GDM1 (cell line): ENCODE measurements at places on chromosomes 3 and 15.

GRCh38 chr15:63371297-63371918 is 10.2 kb downstream of the CA12 start:
- no peak for DNase-seq

- no peak for DNase-seq
Measured at GRCh38 chr3:159654183-159655134, 334.2 kb upstream of the IL12A start.

DNA sequence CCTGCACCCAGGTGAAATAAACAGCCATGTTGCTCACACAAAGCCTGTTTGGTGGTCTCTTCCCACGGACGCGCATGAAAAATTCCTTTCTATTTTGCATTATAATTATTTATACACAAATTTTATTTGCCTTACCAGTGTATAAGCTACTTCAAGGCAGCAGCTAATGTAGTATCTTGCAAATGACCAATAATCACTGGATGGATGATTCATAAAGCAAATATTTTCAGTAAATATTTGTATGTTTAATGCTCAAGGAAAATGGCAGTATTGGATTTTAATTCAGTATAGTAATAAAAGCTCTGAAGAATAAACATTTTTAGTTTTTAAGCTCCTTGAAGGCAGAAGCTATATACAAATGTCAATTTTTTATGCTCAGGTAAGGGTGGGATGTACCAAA is 158.7 kb upstream of the NANOGP8 start:
- no peak for DNase-seq

DNA sequence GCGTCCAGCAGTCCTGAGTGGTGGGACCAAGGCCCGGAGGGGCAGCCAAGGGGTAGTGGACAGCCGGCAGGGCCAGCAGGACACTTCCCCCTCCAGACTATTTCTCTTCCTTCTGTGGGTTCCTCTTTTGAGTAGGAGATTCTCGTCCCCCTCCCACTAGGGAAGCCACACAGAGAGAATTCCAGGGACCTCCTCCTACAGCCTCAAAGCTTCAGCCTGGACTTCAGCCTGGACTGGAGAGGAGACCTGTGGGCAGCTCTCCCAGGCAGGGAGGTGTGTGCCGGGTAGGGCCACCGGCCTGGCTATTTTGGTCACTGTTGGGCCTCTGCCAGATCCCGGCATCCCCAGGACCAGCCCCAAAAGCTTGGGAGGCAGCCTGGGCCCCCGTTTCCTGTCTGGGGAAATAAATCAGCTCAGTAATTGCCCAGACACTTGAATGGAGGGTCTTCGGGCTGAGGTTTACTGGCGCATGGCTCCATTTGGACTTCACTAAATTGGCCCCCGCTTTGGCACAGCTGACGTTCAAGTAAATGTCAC is 1.3 kb downstream of the SLC6A6 start:
- no peak for DNase-seq

DNA sequence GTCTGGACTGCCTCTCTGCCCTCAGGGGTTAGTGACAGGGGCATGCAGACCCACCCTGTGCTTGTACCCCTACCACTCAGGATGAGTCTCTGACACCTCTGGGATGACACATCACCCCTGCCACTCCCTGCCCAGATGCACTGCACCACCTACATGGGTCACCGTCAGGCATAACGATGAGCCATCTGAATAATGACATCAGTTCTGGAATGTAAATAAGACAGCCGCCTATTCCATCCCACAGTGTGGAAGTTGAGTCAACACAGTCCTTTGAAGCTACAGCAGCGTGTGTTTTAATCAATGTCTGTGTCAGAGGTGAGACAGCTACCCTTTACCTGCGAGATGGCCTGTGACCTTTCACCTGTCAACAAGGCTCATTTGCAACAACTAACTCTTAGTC is 268.7 kb upstream of the ARRDC4 start:
- DNase-seq = no peak

DNA sequence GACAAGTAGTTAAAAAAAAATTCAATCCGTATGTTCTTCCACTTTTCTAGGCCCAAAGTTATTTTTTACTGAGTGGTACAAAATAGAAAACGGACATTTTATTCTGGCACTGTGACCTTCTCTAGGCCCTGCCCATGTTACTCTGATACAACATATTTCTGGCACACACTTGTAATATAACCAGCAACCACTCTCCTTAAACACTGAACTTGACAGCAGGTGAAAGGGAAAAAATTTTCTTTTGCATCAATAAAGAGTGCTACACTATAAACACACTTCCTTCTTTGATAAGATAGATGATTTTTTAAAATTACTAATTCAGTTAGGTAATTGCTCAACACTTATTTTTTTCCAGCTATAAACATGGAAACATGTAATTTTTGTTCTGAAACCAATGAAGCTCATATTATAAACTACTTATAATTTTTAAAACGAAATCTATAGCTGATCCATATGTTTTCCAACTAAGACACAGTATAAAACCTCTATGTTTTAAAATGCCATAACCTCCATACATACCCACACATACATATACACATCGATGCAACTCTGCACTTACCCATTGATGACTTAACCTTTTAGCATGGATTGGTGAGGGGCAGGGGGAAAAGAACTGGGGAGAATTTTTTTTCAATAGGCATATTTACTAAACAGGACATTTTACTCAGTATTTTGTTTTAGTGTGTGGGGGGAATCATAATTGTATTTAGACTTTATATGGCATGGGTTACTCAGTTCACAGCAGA is 5.3 kb upstream of the CTNNB1 start:
- DNase-seq = no peak

DNA sequence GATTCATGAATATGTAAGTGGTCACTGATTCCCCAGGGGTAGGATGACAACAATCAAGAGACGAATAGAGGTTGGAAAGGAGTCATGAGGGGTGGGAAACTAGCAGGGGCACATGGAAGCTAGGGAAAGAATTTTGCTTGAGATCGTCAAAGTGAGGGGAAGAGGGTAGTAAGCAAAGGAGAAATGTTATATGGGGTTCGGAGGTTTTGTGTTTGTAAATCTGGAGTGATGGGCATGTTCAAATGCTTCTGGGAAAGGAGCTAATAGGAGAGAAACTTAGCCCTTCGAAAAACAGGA is 7.9 kb downstream of the RPL14 start:
- no peak for DNase-seq

DNA sequence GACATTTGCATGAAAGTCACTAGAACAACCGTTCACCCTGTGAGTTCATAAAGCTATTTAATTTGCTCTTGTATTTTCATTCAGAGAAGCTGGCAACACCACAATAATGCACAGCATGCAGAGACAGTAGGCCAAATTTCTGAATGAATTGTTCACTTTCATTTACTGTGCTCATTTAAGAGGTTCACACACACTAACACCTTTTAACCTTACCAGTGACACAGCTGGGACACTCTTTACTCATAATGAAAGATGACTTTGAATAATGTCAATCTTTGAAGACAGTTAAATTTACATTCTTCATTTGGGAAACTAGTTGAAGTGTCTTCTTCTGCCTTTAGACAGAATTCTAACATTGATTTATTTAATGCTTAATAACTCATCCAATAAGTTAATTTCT is 95.7 kb downstream of the ROBO1 start:
- no peak for DNase-seq

GRCh38 chr3:139119331-139120025 is 74.8 kb upstream of the PRR23C start:
- no peak for DNase-seq

- DNase-seq = no peak
Measured at GRCh38 chr15:60966316-60966715, 262.8 kb downstream of the RORA start.

DNA sequence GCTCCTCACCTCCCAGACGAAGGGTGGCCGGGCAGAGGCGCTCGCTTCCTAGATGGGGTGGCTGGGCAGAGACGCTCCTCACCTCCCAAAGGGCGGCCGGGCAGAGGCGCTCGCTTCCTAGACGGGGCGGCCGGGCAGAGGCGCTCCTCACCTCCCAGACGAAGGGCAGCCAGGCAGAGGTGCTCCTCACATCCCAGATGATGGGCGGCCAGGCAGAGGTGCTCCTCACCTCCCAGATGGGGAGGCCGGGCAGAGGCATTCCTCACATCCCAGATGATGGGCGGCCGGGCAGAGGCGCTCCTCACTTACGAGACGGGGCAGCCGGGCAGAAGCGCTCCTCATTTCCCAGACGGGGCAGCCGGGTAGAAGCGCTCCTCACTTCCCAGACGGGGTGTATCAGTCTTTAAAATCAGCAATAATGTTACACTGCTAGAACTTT is 19.4 kb upstream of the CCNL1 start:
- no peak for DNase-seq

- no peak for DNase-seq
Measured at GRCh38 chr3:9022305-9023225, 59.3 kb upstream of the RAD18 start.

DNA sequence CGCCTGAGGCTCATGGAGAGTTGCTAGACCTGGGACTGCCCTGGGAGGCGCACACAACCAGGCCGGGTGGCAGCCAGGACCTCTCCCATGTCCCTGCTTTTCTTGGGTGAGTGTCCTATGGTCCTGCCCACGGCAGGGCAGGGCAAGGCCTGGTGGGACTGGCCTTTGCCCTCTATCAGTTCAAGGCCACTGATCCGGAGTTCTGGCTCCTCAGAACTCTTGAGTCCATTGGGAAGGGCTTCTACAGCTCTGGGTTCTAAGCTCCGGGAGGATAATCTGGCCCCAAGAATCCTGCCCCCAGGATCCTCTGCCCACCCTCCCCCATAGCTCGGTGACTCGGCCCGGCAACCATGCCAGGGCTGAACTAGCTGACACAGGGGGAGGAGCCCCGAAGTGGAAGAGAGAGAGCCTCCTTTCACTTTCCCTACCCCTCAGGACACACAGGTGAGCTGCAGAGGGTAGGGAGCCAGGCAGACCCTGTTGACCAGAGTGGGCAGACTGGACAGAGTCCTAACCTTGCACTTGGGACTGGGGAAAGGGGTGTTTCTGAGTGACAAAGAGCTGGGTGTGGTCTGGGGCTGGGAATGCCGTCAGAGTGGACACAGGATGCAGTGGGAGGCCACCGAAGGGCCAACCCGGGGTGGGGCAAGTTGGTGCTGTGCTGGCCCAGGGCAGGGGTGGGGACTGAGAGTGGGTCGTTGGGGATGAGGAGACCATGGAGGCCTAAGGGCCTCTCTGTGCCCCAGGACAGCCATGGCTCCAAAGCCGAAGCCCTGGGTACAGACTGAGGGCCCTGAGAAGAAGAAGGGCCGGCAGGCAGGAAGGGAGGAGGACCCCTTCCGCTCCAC is 664 bp downstream of the PARP3 start:
- no peak for DNase-seq

- DNase-seq = no peak
Measured at GRCh38 chr3:15290736-15291135, 41.6 kb downstream of the SH3BP5 start.

GRCh38 chr15:88849376-88850072 is 45.8 kb downstream of the HAPLN3 start:
- DNase-seq = no peak

- no peak for DNase-seq
Measured at GRCh38 chr3:58366699-58367098, 34.0 kb downstream of the PXK start.

DNA sequence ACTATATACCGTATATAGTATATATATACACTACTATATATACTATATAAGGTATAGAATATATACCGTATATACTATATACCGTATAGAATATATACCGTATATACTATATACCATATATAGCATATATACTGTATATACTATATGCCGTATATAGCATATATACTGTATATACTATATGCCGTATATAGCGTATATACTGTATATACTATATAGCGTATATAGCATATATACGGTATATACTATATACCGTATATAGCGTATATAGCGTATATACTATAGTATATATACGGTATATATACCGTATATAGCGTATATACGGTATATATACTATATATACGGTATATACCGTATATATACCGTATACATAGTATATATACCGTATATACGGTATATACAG is 22.6 kb upstream of the HDGFL3 start:
- no peak for DNase-seq

GRCh38 chr3:143819890-143820289 is 28.4 kb downstream of the SLC9A9 start:
- no peak for DNase-seq

DNA sequence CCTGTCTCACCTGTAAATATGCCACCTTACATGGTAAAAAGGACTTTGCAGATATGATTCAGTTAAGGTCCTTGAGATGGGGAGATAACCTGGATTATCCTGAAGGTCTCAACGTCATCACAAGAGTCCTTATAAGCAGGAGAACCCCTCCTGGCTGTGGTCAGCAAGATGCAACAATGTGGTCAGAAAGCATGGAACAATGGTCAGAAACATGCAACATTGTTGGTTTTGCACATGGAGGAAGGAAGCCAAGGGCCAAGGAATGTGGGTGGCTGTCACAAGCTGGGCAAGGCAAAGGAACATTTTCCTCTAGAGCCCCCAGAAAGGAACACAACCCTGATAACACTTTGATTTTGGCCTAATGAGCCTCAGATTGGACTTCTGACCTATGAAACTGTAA is 9.4 kb upstream of the SUMF1 start:
- no peak for DNase-seq

DNA sequence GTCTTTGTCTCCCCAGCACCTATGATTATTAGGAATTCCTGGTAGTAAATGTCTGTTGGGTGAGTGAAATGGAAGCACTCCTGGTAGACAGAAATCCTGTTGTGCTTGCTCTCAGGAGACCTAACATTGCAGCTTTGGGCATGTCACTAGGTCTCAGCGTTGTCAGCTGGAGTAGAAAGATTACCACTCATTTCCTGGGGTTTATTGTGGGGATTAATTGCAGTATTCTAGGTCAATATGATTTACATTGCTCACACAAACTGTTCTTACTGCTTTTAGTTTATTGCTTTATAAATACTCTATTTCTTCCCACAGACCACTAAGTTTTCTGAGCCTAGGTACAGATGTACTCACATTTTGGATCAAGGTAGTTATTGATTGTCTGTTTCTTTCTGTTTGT is 5.1 kb downstream of the TSEN2 start:
- no peak for DNase-seq
